ENCODE measurements at places on chromosomes 4 and X.

- peak; percentile 52 for DNase-seq
Observed at GRCh38 chrX:16671005-16671404, 21.0 kb downstream of the S100G start.

GRCh38 chr4:167616476-167616875 is 382.2 kb upstream of the SPOCK3 start:
- DNase-seq, result no peak

DNA sequence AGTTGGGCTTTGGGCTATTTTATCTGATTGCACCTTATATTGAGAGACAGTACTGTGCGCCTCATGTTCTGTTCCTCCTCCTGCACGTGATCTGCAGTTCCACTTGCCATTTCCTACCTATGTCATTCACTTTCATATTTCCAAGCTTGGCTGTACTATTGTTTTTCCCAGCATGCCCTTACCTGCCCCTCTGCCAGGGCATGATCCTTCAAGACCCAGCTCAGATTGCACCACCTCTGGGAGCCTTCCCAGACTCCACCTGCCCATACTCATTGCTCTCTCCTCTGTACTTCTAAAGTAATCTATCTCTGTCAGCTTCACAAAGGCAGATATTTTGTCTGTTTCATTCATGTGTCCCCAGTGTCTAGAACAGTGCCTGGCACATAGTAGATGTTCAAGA is 11.6 kb downstream of the SLC25A5 start:
- no peak for DNase-seq

GRCh38 chr4:10164877-10165283 is 48.3 kb upstream of the WDR1 start:
- peak; percentile 32 for DNase-seq

- DNase-seq, result peak; percentile 76
Observed at GRCh38 chr4:101689220-101689619, 101.3 kb upstream of the BANK1 start.

- DNase-seq, result no peak
Observed at GRCh38 chr4:4539481-4539880, 2.4 kb downstream of the STX18 start.

GRCh38 chr4:10192331-10192730 is 75.7 kb upstream of the WDR1 start:
- DNase-seq, result no peak

DNA sequence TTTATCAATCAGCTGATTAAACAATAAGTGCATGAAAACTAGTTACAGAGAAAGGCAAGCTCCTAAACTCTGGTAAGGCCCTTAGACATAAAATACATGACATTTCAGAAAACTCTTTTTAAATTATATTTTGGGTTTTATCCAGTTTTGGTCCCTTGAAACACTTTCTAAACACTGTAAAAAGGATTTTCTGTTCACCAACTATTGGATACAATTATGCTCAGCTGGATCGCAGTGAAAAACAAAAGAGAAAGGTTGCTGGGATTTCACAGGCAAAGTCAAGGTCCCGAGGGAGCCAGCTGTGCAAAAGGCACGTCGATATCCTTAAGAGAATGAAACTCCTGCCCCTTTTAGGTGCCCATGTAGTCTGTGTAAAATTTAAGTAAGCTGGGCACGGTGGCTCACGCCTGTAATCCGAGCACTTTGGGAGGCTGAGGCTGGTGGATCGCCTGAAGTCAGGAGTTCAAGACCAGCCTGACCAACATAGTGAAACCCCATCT is 1018.4 kb upstream of the INTU start:
- DNase-seq, result no peak

GRCh38 chr4:38867478-38868058 is at the start of gene FAM114A1:
Gene FAM114A1 (plus strand): TSS chr4:38867806. CDS start chr4:38878079, 10,273 bp downstream.
- peak; percentile 39 for DNase-seq

GRCh38 chr4:74428276-74428675 is 16.7 kb upstream of the AREG start:
- DNase-seq, result no peak

- DNase-seq, result no peak
Observed at GRCh38 chrX:131910586-131910985, 112.5 kb upstream of the STK26 start.

DNA sequence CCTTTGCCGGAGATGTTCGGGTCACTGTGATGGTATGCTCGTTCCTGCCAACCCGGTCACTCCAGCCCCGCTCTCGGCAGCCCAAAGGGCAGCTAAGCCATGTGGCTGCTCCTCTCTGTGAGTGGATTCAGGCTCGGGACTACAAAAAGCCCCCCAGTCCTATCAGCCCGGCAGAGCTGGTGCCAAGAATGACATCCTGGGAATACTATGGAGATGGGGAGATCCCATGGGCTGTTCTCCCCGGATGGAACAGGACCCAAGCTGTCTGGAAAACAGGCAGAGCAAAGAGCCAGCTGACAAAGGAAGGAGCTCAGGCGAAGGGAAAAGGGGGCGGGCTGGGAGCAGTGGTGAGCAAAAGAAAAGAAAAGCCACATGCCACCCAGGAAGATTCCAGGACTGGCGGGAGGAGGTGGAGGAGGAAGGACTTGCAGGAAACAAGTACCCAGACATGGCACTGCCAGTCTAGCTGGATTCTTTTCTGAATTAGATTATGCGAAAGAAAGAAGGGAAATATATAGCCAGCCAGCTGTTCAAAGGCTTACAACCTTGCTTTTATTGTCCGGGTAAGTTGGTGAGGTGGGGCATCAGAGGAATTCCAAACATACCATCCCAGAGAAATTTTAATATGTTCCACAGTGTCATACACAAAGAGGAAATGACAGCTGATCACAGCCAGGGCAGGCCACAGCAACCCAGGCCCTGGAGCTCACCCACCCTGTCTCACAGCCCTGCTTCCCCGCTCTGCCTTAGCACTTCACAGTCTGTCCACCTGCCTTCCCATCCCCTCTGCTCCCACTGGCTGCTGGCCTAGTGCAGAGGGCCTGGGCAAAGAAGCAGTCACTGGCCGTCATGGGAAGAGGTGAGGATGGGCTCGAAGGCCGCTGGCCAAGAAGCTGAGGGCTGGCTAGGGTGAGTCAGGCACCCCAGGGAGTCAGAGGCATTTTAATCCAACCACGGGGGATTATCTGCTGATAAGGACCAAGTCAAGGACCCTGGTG is 3.4 kb downstream of the NDP start:
- DNase-seq, result no peak

GRCh38 chrX:154000051-154000450 is 19.7 kb downstream of the IRAK1 start:
- no peak for DNase-seq

- DNase-seq, result peak; percentile 27
Observed at GRCh38 chrX:53421772-53422085, 725 bp downstream of the SMC1A start.

- peak; percentile 9 for DNase-seq
Observed at GRCh38 chr4:94341481-94342370, 910 bp downstream of the HPGDS start.

GRCh38 chr4:76897536-76898384 is at the start of gene SOWAHB:
Gene SOWAHB (minus strand): TSS chr4:76898144. CDS start chr4:76897849, 295 bp downstream.
- peak; percentile 23 for DNase-seq

- DNase-seq, result no peak
Observed at GRCh38 chr4:32003548-32003947, 1283.4 kb downstream of the PCDH7 start.

DNA sequence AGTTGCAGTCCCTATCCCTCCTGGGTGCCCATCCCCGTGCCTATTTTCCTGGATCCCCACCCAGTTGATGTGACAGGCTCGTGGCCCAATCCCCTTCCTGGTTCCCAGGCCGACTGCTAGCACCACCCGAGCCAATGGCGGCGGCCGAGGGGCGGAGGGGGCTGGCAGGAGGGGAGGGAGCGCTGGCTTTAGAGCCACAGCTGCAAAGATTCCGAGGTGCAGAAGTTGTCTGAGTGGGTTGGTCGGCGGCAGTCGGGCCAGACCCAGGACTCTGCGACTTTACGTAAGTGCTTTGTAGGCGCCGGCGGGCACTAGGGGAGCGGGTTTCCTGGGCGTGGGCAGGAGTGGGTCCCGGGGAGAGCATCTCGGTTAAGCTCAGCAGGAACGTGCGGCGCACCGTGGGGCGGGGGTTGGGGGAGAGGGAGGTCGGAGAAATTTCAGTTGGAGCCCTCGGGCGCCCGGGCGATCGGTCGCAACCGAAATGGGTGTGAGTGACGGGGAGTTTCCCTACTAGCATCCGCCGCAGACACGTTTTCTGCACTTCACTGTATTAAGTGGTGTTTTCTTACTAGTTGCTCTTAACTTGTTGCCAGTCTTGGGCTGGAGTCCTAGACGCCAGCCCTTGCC is at the start of gene PLS3:
Gene PLS3 (plus strand): TSS at position 197 of the 627 bp plus-strand sequence. CDS start 49,077 bp downstream, outside the sequence.
- no peak for DNase-seq

- DNase-seq, result no peak
Observed at GRCh38 chrX:107654566-107654871, 26.2 kb downstream of the PRPS1 start.

DNA sequence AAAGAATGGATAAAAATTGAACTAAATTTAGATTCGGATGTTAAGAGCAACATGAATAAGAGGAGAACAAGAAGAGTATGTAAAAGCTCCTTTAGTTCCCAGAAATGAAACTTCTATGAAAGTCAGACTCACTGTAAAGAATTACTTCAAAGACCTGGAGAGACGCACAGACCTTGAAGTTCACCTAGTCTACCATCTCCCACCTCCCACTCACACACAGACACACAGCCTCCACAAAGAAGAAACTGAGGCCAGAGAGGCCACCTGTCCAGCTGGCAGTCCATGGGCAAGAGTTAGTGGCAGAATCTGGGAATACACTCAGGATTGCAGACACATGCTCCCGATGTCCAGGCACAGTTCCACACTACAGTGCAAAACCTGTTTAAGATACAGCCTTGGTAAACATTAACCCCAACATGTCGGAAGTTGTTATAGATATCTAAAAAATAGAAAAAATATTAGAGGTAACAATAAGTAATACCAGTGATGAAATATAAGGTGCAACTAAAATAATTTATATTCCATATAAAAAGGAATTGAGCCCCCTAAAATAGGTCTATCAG is 288.8 kb downstream of the INPP4B start:
- DNase-seq, result no peak

GRCh38 chr4:148445071-148445859 is 3.1 kb upstream of the NR3C2 start:
- DNase-seq, result no peak

DNA sequence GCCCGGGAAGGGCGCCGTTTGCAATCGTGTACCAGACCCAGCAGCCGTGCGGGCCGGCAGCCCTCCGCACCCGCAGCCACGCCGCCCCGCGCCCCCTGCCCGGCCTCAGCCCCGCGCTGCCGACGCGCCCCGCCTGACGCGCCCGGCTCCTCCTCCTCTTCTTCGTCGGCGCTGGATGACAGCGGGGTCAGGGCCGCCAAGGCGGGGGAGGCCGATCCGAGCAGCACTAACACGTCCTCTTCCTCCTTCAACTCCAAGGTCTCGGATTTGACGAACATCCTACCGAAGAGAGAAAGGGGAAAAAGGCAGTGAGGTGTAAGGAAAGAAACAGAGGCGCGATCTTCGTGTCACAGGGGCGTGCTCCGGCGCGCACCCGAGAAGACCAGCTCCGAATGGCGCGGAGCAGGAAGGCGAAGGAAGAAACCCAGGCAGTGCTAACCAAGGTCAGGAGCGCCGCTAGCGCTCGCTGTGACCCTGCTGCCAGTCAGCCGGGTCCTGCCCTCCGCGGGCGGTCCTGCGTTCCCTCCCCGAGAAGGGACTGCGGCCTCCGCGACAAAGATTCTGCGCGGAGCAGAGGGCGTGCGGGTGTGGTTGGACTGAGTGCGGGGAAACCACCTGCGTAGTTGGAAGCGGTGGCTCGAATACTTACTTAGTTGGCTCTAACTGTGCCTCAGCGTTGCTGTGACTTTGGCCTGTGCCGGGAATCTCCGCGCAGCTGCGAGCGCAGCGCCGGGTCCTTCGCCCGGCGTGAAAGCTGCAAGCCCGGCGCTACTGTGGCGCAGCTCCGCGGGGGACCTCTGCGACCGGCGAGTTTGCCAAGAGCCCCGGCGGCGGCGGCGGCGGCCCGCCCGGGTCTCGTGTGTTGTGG is 548 bp downstream of the NEUROG2 start:
- DNase-seq, result no peak

DNA sequence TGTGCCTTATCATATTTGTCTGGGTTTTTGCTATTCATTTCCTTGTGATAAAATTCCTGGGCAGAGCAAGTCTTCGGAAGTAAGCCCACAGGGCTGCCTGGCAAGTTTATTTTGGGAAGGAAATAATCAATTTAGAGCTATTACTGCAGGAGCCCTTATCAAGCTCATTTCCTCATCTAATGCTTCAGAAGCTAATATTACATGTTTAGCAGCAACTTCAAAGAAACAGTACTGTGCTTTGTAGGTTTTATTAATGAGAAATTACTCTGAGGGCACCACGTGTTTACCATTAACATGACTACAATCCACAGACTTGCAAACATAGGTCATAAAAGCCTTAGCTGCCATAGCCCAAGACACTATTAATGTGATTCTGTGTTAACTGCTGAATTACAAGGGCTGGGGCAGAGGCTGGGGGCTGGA is 540.0 kb downstream of the SPRY1 start:
- DNase-seq, result peak; percentile 37

GRCh38 chrX:36861601-36862000 is 146.6 kb upstream of the FAM47C start:
- DNase-seq, result no peak

GRCh38 chr4:187302457-187303150 is 578.9 kb upstream of the FAT1 start:
- DNase-seq, result no peak

- no peak for DNase-seq
Observed at GRCh38 chr4:119597377-119597776, 31.2 kb downstream of the PDE5A start.

DNA sequence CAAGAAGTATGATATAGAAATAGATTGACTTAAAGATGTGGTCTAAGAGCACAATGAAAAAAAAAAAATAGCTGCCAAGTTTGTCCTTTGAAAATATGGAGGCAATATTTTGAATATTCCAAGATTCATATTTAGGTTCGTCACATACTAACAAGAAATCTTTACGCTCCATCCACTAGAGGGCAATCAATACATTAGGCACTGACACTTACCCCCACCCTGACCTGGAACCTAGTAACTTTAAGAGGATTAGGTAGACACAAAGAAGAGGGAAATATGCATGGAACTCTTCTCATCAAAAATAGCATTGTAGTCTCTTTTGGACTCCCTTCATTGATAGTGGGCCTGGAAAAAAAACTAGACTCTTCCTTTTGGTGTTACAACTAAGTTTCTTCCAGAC is 1108.1 kb downstream of the PCDH19 start:
- DNase-seq, result no peak

- peak; percentile 71 for DNase-seq
Observed at GRCh38 chr4:22434895-22435294, 81.0 kb downstream of the ADGRA3 start.

GRCh38 chrX:118153270-118153669 is 36.7 kb upstream of the KLHL13 start:
- no peak for DNase-seq

- no peak for DNase-seq
Observed at GRCh38 chr4:145271194-145271593, 90.8 kb upstream of the OTUD4 start.

GRCh38 chr4:126267689-126268088 is 952.9 kb downstream of the FAT4 start:
- DNase-seq, result no peak

DNA sequence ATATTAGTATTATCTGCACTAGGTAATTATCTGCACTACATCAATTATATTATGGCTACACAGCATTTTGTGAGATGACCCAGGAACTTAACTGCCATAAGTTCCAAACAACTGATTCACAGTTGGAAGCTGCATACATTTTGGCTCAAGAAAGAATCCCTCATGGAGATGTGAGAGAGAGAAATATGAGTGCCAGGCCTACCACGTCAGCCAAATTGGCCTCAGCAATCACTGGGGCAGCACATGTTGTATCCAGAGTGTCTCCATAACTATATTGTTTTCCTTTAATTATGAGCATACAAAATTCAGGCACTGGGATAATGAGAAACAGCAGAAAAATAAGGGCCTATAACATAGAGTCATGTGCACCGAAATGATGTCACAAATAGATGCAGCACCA is 174.2 kb upstream of the DMD start:
- DNase-seq, result no peak

Data from renal cortical epithelial cell (primary cell).